SW480 (cell line): ENCODE measurements at places on chromosomes 16 and 17.

- no peak for DNase-seq
Measured at GRCh38 chr16:62657116-62657515, 620.9 kb upstream of the CDH8 start.

DNA sequence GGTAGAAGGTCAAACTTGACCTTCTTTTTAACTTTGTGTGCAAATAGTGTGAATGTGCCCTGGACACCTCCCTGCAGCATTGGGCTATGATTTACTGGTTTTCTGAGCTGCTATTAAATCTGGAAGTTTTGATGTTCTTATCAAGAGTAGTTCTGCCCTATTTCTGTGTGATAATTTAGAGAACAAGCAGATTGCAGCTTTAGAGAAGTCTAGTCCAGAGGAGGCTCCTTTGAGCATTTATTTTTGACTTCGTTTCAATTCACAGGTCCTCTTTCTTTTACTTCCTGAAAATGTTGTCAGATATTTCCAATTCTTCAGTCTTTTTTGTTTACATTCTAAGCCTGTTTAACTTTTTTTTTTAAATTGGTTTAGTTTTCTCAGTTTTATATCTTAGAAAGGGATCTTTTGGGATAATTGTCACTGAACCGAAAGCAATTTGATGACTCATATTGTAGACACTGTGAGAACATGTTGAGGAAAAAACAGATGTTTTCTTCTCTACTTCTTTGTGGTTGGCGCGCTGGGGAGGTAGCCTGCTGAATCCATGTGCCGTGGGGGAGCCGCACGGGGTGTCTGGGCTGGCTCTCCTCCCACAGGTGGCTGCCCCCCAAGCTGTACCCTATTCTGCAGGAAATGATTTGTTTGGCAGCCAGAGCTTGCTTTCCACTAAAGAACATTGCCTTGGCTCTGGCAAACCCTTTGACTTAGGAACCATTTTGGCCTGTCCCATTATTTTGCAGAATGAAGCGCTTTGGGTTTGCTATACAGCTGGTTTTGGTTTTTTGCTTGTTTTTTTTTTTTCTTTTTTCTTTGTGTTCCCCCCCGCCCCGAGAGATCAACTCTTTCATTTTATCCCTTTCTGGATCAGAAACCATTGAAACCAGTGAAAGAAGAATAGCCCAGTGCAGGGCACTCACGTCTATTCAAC is 53.4 kb downstream of the MFSD11 start:
- no peak for DNase-seq

GRCh38 chr16:13835935-13836730 is 83.8 kb upstream of the ERCC4 start:
- no peak for DNase-seq

- DNase-seq = no peak
Measured at GRCh38 chr17:21269394-21269793, 15.1 kb upstream of the MAP2K3 start.

DNA sequence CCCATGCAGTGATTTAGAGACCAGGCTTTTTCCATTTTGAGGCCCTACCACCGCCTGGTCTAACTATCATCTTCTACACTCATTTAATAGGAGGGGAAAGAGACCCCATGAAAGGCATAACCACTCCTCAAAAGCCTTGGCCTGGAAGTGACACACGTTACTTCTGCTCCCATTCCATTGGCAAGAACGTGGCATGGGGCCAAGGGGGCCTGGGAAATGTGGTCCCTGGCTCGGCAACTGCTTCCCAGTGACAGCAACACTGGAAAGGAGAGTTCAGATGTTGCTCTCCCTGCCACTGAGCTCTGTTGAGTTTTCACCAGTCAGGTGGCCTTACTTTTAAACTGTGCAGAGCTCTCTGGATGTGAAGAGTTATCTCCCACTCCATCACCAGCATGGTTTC is 45.2 kb upstream of the MAP3K14 start:
- DNase-seq = no peak

DNA sequence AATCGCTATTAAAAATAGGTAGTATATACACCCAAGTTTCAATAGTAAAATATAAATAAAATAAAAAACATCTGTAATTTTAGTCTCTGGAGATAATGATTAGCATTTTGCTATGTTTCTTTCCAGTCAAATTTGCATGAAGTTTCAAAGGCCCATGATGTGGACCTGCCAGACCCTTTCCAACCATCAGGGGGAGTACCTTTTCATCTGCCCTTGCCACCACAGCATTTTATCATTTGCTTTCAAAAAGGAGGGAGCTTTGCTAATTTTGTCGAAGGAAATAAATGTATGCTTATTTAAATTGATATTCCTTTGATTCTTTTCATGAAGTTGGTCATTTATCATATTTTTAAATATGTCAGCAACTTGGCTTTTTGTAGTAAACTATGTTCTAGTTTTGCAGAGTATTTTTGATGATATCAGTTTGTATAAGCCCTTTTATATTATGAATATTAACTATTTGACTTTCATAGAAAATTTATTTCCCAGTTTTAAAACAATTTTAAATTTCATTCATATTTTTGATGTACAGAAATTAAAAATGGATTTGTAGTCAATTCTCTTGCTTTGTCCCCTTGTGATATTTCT is 115.2 kb upstream of the NETO2 start:
- peak; percentile 5 for DNase-seq

DNA sequence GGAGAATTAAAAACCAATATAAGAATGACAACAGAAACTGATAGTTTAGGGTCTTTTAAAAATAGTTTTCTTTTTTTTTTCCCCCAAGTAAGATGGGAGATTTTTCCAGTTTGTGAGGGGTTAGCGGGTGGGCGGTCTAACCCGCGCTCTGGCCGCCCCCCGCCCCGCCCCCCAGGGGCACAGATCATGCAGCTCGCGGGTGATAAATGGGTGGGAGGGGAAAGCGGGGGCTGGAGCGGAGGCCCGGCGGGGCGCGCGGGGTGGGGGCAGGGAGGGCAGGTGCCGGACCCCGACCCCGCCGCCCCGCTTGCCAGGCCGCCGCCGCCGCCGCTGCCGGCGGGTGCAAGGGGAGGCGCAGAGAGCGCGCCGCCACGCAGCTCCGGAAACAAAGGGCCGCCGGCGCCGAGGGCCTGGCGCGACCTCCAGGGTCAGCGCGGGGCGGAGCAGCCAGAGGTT is 60.1 kb upstream of the GSE1 start:
- no peak for DNase-seq

DNA sequence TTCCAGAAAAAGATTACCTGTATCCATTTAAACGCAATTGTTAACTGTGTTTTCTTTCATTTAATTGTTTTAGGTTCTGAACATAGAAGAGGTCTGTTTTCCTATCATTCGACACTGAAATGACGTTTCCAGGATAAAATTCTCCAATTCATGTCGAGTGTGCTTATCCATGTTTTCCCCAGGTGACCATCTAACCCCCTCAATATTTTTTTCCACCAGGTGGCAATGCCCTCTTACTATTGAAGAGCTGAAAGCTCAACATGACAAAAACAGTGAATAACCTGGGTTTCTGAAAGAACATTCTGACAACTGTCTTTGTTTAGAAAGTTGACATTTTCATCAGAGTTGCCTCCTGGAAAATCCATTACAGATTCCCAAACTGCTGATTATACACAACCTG is 948.7 kb downstream of the KCNJ2 start:
- DNase-seq = peak; percentile 15

DNA sequence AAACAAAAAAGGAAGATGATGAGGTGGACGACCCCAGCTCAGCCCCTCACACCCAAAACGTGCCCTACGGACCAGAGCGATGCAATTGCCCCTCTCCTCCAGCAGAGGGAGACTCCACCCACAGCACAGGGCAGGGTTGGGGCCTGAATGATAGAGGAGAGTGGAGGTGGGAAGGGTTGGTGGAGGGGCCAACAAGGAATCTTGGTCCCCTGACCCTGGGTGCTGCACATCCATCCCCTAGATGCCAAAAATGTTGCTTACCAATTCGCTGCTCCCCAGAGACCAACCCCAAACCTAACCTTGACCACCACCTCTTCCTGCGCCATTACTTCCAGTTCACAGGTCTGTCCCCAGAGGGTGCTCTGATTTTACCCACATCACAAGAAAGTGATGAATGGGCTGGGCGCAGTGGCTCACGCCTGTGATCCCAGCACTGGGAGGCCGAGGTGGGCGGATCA is 12.9 kb downstream of the P2RX5 start:
- DNase-seq = peak; percentile 55

- DNase-seq = no peak
Measured at GRCh38 chr16:89765292-89765830, 44.0 kb downstream of the ZNF276 start.
